ENCODE measurements at places on chromosomes 5 and 9.

- DNase-seq, result no peak
Measured at GRCh38 chr9:3773362-3774060, 247.7 kb upstream of the RFX3 start.

DNA sequence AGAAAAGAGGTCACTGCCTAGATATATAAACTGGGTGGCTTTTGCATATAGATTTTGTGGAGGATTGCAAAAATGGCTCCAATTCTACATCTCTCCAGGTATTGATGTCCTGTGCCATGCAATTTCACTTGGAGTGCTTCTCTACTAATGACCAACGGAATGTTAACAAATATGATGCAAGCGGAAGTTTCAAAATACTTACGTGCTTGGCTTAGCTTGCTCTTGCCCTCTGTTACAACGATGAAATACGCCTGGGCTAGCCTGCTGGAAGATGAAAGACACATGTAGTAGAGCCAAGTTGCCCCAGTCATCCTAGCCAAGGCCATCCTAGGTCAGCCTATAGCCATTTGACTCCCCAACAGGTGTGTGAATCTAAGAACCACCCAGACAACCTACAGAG lies 3.6 kb upstream of the POC5 start:
- no peak for DNase-seq

DNA sequence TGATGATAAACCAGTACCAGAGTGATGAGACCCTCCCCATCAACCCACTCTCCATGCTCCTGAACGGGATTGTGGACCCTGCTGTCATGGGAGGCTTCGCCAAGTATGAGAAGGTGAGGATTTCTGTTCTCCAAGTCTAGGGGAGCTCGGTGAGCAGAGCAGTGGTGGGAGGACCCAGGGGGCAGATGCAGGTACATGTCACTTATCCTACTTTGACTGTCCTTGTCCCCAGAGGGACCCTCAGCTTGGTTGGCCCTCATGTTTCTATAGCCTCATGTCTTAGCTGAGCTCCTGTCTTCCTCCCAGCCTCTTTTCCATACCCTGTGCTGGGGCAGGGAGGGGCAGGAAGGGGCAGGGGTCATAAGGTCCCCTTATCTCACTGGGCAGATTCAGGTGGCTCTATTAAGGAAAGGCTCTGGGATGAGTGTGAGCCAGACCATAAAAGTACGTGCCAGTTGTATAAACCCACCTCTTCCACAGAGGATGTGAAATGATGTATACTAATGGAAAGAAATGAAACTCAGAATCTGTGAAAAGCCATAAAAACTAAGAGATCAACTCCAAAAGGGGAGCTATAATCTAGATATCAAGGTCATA lies 38.0 kb upstream of the FOXI1 start:
- DNase-seq, result no peak

DNA sequence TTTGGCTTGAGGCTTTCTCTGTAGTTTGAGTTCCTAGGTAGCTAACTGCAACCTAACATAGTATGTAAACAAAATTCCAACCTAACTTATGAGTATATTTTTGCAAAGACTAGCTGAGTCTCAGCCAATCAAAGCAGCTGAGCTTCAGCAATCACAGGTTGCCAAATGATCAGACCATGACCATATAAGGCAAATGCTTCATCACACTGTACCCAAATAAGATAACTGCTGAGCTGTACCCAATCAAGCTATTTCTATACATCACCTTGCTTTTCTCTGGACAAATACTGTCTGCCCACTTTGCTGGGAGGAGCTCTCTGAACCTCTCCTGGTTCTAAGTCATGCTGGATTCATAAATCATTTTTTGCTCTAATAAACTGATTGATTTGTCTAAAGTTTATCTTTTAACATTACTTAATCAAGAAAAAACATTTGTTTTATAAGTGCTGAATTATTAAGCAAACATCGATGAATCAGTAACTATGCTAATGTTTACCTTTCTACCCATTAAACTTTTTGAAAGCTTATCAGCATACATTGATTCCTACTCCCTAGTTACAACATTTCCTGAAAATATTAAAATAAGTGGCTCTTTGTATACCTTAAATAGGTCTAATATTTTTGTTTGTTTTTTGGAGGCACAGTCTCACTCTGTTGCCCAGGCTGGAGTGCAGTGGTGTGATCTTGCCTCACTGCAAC lies 129.7 kb upstream of the PCA3 start:
- no peak for DNase-seq

DNA sequence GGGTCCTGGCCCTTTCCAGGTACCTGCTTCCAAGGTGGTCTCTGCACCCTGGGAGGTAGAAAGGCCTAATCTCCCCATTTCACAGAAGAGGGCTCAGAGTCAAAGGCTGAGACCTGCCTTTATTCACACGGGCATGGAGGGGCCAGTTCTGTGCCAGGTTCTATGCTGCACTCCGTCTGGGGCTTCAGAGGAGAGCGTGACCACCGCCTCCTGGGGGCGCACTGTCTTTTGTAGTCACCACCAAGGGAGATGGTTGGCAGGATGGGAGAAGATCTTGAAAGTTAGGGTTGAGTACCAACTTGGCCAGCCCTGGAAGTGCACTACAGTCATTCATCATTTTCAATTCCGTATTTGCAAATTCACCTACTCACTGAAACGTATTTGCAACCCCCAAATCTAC lies 23.7 kb upstream of the PRDM12 start:
- DNase-seq, result no peak

GRCh38 chr5:112228667-112229066 lies 190.4 kb downstream of the EPB41L4A start:
- DNase-seq, result no peak

GRCh38 chr5:6279607-6280006 lies 98.7 kb downstream of the MED10 start:
- no peak for DNase-seq

GRCh38 chr9:81408951-81409350 lies 280.4 kb downstream of the TLE1 start:
- DNase-seq, result no peak

All from T1000 (cell line).